Fibroblast of skin of left quadriceps (primary cell): ENCODE measurements at places on chromosomes 16 and 17.

DNA sequence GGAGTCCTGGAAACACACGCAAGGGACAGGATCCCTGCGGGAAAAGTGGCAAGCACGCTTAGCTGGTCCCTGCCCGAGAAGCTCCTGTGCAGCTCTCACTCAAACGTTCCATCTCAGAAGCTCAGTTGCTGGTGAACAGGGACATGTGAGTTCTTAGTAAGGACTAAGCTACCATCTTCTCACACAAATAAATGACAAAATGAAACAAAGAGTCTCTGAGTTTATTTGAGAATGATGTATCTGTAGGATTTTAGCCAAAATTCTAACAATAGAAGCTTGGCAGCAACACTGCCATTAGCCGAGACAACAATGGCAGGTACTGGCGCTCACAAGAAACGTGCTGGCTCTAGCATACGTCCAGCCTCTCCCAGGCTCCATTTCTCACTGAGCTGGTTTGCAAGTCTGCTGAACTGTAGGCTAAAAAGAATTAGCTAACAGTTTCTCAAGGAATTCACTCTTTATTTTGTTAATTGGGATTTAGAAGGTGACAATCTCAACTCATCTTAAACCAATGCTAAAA is 90.2 kb downstream of the VPS53 start:
- DNase-seq, result no peak

- DNase-seq, result no peak
Observed at GRCh38 chr17:50020841-50021599, 26.0 kb upstream of the DLX3 start.

DNA sequence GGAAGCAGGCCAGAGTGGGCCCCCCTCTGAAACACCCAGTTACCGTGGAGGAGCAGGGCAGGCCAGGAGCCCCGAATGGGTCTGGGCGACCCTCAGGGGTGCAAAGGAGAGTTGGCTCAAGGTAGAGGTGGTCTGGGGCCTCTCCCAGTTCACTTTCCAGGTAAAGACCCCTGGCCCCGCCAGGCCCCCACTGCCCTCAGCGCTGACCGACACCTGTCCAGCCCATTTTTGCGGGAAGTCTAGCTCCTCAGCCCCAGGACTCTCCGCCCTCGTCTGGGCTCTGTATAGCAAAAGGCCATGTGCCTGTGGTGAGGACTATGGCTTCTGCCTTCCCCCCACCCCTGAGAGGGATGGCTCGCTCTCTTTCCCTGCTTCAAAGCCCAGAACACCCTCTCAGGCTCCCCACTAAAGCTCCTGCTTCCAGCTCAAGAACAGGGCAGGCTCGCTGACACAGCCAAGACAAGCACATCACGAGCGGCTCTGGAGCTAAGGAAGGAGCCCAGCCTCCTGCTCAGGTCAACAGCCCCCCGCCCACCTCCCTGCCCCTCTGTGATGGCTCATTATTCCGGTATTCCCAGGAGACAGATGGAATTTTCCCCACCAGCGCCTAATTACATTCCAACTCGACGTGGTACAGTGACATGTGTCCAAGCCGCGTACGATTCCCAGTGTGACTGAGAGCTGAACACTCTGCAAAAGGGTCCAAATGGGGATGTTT is 59.4 kb downstream of the RTN4RL1 start:
- DNase-seq, result peak; percentile 10

DNA sequence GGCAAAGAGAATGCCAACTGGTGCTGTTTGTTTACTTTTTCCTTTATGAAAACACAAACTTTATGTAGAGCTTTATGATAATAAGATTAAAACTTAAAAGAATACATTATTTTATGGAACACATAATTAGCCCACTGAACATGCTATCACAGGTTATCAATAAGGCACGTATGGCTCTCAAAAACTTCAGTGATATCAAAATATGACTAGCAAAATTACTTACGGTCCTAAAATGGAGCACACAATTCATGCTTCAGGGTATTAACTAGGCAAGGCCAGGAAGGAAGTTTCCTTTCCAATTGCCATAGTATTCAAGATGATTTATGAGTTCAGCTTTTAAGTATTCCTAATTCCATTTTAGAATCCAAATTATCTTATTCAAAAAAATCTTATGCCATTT is 3.6 kb downstream of the RNF43 start:
- no peak for DNase-seq

GRCh38 chr17:8557176-8557806 is 73.2 kb downstream of the MYH10 start:
- no peak for DNase-seq

- no peak for DNase-seq
Observed at GRCh38 chr16:57051696-57052228, 40.6 kb upstream of the CPNE2 start.

GRCh38 chr17:73436954-73437353 is 125.2 kb upstream of the CDC42EP4 start:
- DNase-seq, result peak; percentile 23

- no peak for DNase-seq
Observed at GRCh38 chr17:50155115-50155819, 4.8 kb upstream of the PPP1R9B start.

DNA sequence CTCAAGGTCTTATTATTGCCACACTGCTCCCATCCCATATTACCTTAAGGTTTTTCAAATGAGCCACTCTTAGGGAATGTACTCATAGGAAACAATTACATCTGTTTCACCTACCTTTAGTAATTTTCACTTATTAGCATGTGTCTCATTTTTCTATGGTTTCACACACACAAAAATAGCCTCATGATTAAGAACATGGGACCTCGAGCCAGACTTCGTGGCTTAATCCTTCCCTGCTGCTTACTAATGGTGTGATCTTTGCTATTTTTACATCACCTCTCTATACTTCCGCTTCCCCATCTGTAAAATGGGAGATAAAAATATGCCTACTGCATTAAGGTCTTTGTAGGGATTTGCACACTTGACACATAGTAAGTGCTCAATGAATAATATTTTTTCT is 38.5 kb downstream of the OTOA start:
- no peak for DNase-seq

- DNase-seq, result no peak
Observed at GRCh38 chr17:45226576-45226975, 4.9 kb downstream of the FMNL1 start.

- no peak for DNase-seq
Observed at GRCh38 chr17:39781031-39781860, 43.5 kb downstream of the GRB7 start.

DNA sequence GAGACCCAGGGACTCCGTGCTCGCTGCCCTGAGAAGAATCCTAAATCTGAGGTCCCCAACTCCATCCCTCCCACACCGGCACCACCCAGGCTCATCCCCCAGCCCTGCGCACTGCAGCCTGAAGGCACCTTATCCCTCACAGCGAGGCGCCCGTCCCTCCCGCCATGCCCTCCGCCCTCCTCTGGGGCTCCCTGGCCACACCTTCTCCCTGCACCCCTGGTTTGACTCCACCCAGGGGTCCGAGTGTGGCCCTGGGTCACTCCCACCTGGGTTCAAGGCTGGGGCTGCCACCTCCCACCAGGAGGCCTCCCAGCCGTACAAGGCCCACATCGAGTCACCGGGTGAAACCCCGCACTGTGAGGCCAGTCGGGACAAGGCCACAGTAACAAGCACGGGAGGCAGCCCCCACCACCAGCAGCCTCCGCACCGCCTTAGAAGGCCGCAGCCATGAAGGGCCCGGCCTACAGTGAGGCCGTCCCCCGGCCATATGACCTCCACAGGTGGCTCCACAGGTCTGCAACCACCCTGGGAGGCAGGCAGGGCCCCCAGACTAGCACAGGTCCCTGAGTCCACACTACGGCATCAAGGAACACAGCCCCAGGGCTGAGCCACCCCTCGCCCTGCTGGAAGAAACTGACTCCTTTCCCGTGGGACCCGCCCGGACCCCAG is 8.3 kb downstream of the HAGH start:
- DNase-seq, result no peak

- no peak for DNase-seq
Observed at GRCh38 chr16:65916995-65917394, 449.5 kb upstream of the CDH5 start.

- DNase-seq, result no peak
Observed at GRCh38 chr17:35901631-35902175, 21.5 kb upstream of the CCL5 start.

DNA sequence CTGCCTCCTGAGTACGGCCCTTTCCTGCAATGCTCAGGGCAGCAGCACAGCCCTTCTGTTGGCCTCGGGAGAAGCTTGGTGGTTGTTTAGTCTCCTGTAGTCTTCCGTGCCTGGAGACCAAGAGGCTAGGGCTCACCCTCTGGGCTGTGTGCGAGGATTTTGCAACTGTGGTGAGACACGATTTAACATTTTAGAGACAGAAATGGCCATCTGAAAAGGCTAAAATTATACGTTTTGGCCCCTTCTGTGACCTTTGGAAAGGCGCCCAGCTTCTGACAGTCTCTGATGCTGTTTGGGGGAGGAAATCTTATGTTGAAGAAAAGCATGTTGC is 33.1 kb downstream of the FOXL1 start:
- DNase-seq, result peak; percentile 19

GRCh38 chr17:74853048-74853397 is 6.7 kb downstream of the GRIN2C start:
- DNase-seq, result no peak

GRCh38 chr16:27320261-27321012 is 6.7 kb downstream of the IL4R start:
- DNase-seq, result no peak

DNA sequence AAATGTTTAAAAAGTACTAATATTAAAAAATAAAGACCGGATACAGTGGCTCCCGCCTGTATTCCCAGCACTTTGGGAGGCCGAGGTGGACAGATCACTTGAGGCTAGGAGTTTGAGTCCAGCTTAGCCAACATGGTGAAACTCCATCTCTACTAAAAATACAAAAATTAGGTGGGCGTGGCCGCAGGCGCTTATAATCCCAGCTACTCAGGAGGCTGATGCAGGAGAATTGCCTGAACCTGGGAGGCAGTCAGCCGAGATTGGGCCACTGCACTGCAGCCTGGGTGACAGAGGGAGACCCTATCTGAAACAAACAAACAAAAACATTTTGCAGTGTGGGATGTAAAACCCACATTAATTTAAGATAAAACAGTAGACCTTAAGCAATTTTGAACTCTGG is 11.8 kb downstream of the CDC27 start:
- no peak for DNase-seq

DNA sequence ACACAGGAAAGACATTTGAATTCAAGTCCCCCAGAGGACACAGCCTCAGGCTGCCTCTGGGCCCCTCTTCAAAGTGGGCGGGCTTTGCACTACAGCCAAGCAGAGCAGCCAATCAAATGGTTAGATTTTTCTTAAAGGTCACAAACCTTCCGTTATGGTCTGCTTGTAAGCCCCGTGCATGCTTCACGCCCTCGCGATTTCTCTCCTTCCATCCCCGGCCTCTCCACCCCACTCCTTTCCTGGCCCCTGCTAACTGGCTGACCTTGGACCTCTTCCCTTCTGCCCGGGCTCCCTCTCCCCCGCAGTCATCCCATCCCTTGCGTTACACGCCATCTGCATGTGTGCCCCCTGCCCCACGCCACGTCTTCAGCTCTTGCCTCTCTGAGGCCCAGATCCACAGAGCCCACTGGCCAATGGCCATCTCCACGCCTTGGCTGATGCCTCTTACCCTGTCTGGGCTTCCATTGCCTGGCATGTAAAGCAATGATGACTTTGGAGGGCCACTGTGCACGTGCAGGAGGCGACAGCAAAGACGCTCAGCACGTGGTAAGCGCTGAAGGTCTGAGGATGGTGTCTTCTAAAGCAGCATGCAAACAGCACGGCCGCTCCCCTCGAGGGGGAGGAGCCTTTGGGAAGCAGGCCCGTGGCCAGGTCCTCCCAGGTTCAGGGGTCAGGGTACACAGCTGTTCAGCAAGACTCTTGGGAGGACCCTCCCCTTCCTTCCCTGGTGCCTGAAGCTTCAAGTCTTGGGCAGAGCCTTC is 86.8 kb downstream of the ZDHHC7 start:
- no peak for DNase-seq

GRCh38 chr17:16922386-16923096 is 49.4 kb downstream of the TNFRSF13B start:
- no peak for DNase-seq

DNA sequence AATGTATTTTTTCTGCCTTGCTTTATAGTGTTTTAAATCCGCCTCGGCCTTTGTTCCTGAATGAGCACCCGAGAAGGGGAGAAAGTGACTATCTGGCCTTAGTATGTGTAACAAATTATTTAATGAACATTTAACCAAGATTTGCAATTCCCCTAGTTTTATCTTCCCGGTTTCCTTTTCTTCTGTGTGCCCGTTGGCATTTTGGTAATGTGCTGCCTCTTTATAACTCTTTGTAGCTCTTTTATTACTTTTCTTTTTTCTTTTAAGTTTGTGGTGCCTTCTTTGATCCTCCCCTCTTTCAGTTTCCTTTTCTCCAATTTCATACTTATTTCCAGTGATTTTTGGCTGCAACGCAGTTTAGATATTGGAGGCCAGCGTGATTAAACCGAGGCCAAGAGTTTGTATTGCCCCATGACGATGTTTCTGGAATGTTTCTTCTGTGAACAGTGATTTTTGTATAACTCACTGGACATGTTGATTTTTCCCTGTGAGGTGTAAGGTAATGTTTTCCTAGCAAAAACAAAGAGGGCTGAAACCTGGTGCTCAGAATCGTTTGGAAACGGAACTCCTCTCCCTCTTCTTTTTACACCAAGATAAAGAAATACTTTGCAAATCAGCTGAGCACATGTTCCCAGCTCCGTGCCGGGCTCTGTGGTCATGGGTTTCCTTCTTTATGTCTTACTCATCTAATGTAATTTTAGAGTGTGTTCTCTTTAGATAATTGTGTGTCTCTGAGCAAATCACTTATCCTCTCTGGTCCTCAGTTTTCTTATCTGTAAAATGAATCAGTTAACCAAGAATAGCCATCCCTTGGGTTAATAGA is 344.3 kb downstream of the WWOX start:
- no peak for DNase-seq

- no peak for DNase-seq
Observed at GRCh38 chr16:85051683-85052082, 24.1 kb downstream of the KIAA0513 start.
